ENCODE measurements at places on chromosomes 16 and 17. TPM values are rescaled to one million over a fixed set of nuclear protein-coding genes. Genes with fewer than 3 reads are reported as not detected.

MYL4 gene
- not detected for total RNA-seq

CDR2L gene
- 1.2 TPM for total RNA-seq

- peaks cover 39% of the 10 kb centered on the region for H3K27me3 ChIP-seq
- no peak overlapping the region for H3K4me3 ChIP-seq
- H3K4me1 ChIP-seq, result peaks cover 6% of the 10 kb centered on the region
- no peak overlapping the region for H3K27ac ChIP-seq
These were observed 96.0 kb downstream of the NXN start for GRCh38 chr17:883586-883962.

GRCh38 chr16:4606354-4606753, 8.3 kb downstream of the UBALD1 start:
- H3K27me3 ChIP-seq, result no peaks in the 10 kb centered on the region
- no peaks in the 10 kb centered on the region for H3K4me1 ChIP-seq
- DNase-seq, result no peak
- H3K4me3 ChIP-seq, result no peak overlapping the region

BICDL2 gene
- total RNA-seq, result 0.56 TPM

DNA sequence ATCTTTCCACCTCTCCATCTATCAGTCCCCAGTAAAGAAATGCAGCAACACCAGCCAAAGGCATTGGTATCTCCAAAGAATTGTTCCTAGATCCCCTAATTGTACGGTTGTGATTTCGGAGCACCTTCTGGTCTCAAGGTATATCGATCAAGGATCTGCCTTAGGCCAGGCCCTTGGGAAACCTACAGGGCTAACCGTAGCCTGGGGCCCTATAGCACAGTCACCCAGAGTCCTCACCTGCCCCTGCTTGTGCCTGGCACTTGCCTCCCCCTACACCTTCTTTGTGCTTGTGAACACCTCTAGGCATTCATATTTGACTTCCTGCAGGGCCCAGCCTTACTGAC, 16.8 kb upstream of the AURKB start:
- H3K4me1 ChIP-seq, result peaks cover 42% of the 10 kb centered on the region
- H3K27me3 ChIP-seq, result peaks cover 19% of the 10 kb centered on the region
- peak overlapping the region; percentile 44 for H3K4me3 ChIP-seq
- peaks cover 34% of the 10 kb centered on the region for H3K36me3 ChIP-seq

- peak overlapping the region; percentile 76 for H3K27ac ChIP-seq
- no peak for DNase-seq
- H3K36me3 ChIP-seq, result peaks cover 73% of the 10 kb centered on the region
- peaks cover 65% of the 10 kb centered on the region for H3K4me1 ChIP-seq
These were observed 22.9 kb downstream of the PRCD start for GRCh38 chr17:76562734-76563148.

DNA sequence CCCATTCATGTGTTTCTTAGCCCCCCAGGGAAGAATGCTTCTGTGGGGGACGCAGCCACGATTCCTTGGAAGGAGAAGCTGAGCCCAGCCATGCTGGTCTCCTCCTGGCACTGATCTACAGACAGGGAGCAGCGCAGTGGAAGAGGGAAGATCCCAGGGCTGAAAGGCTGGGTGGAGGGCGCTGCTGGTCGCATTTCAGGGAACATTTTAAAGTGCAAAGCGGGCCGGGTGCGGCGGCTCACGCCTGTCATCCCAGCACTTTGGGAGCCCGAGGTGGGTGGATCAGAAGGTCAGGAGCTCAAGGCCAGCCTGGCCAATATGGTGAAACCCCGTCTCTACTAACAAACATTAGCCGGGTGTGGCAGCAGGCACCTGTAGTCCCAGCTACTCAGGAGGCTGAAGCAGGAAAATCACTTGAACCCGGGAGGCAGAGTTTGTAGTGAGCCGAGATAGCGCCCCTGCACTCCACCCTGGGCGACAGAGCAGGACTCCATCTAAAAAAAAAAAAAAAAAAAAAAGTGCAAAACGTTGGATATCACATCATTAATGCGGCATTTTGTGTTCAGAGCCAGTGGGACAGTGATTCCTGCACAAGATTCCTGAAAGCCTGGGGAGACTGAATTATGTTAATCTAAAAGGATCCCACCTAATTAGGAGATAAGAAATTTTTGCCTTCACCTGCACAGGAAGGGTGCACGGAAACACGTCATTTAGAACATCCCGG, 558 bp upstream of the CHMP6 start:
- peak overlapping the region; percentile 77 for H3K27ac ChIP-seq
- no peaks in the 10 kb centered on the region for H3K36me3 ChIP-seq
- H3K4me3 ChIP-seq, result peak overlapping the region; percentile 70
- H3K27me3 ChIP-seq, result peaks cover 5% of the 10 kb centered on the region
- no peak for DNase-seq
- H3K4me1 ChIP-seq, result peaks cover 17% of the 10 kb centered on the region

DNA sequence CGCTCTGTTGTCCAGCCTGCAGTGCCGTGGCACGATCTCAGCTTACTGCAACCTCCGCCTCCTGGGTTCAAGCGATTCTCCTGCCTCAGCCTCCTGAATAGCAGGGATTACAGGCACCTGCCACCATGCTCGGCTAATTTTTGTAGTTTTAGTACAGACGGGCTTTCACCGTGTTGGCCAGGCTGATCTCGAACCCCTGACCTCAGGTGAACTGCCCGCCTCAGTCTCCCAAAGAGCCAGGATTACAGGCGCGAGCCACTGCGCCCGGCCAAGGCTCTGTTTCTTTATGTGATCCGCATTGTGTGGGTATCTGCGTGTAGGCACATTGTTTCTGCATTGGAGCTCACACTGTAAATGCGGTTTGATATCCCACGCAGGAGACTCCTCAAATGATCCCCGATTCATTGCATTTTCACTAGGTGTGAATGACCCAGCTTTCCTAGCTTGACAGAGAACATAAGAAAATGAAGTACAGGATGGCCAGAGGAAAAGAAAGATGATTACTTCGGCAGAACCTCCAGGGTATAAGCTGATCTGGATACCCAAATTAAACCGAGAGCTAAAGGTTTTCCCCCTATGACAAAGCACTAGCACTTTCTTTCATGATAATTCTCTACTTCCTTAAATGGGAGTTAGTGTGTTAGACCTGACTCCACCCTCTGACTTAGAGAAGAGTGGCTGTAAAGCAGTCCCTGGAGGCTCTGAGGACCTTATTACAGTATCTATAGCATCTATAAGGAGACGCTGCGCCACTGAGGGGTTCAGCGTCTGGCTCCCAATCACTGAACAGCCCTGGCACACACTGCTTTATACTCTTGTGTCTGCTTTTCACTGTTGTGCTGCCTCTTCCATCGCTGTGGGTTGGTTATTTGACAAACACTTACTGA, 17.3 kb downstream of the COTL1 start:
- peak overlapping the region; percentile 99 for H3K27ac ChIP-seq
- no peaks in the 10 kb centered on the region for H3K27me3 ChIP-seq
- no peak for DNase-seq
- peaks cover 54% of the 10 kb centered on the region for H3K36me3 ChIP-seq
- peak overlapping the region; percentile 83 for H3K4me3 ChIP-seq

CDH5 gene
- total RNA-seq, result not detected

DNA sequence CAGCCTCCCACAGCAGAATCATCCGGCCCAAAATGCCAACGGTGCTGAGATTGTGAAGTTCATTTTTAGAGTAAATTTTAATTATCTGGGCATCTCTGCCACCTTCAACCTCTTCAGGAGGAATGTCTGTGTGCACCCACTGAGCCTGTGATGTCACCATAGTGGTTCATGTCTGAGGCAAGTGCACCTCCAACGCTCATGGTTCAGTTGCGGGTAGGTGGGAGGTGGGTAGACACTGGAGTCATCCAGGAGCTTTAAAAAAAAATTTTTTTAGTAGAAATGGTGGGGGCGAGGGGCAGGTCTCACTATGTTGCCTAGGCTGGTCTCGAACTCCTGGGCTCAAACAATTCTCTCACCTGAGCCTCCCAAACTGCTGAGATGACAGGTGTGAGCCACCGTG, 1.9 kb downstream of the FLYWCH1 start:
- H3K36me3 ChIP-seq, result peaks cover 3% of the 10 kb centered on the region
- H3K27me3 ChIP-seq, result no peaks in the 10 kb centered on the region
- no peak for DNase-seq
- peak overlapping the region; percentile 89 for H3K4me3 ChIP-seq
- H3K4me1 ChIP-seq, result peaks cover 17% of the 10 kb centered on the region
- H3K27ac ChIP-seq, result no peak overlapping the region

NRN1L gene
- not detected for total RNA-seq

DNA sequence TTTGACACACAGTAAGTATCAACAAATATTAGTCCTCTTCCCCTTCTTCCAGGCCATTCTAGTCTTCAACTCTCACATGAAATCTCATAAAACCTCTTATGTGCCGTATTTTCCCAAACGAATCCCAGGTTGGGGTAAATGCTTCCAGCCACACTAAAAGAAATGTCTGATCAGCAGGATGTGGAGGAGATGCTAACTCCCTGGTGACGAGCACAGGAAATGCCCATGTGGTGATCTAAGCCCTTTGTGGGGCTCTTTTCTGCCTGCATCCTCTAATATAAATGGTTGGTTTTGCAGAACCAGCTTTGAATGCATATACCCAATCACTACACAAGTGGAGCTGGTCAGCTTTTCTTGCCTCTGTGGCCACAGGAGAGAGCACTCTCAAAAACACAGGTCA, 498.2 kb upstream of the ERCC4 start:
- H3K27me3 ChIP-seq, result peaks cover 7% of the 10 kb centered on the region
- H3K4me1 ChIP-seq, result no peaks in the 10 kb centered on the region
- H3K36me3 ChIP-seq, result no peaks in the 10 kb centered on the region
- no peak overlapping the region for H3K27ac ChIP-seq
- no peak overlapping the region for H3K4me3 ChIP-seq

DNA sequence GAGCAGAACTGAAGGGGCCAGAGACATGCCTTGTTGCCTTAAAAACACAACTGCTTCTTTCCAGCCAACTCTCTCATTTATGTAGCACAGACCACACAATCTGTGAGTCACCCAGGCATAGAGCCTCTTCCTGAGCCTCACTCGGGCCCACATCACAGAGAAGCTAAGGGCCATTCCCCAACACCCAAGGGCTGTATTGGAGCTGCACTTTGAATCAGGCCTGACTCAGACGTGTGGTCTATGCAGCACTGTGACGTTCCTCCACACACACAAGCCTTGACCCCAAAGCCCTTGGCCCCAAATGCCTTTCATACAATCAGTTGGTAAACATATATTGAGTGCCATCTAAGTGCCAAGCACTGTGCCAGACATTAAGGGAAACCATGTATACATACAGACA, 308.9 kb upstream of the DYNLRB2 start:
- no peaks in the 10 kb centered on the region for H3K27me3 ChIP-seq
- no peak overlapping the region for H3K27ac ChIP-seq
- no peaks in the 10 kb centered on the region for H3K36me3 ChIP-seq
- peak; percentile 1 for DNase-seq
- H3K4me3 ChIP-seq, result no peak overlapping the region

GRCh38 chr17:11244776-11245175, 3.8 kb downstream of the SHISA6 start:
- no peak for DNase-seq

- no peaks in the 10 kb centered on the region for H3K36me3 ChIP-seq
- H3K27ac ChIP-seq, result no peak overlapping the region
- no peak for DNase-seq
- no peaks in the 10 kb centered on the region for H3K27me3 ChIP-seq
- no peak overlapping the region for H3K4me3 ChIP-seq
These were observed 14.3 kb downstream of the CMTM4 start for GRCh38 chr16:66682271-66682670.

- DNase-seq, result no peak
- peaks cover 17% of the 10 kb centered on the region for H3K27me3 ChIP-seq
- H3K27ac ChIP-seq, result no peak overlapping the region
- no peak overlapping the region for H3K4me3 ChIP-seq
- H3K36me3 ChIP-seq, result no peaks in the 10 kb centered on the region
These were observed 6.1 kb downstream of the CA7 start for GRCh38 chr16:66850115-66850815.

DNA sequence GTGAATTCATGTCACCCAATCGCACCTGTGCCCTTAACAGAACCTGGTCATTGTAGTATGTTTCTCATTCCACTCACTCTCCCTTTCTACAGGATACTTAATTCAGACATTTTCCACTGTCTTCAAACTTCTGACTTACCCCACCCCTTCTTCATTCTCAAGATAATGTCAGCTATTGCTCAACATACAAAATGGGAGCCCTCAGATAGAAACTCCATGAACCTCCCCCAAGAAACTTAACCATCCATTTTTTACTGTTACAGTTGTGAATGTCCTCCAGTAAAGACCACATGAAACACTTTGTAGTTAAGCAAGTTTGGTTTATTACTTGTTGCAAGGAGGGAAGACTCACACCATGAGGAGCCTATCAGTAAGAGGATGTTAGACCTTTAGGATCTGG, 22.1 kb upstream of the ARHGAP17 start:
- H3K27me3 ChIP-seq, result no peaks in the 10 kb centered on the region
- no peak overlapping the region for H3K4me3 ChIP-seq
- no peak overlapping the region for H3K27ac ChIP-seq
- H3K36me3 ChIP-seq, result peaks cover 3% of the 10 kb centered on the region

GRCh38 chr16:19133600-19133999, 19.8 kb downstream of the ITPRIPL2 start:
- no peak for DNase-seq
- peaks cover 6% of the 10 kb centered on the region for H3K27me3 ChIP-seq

- no peak overlapping the region for H3K4me3 ChIP-seq
- no peaks in the 10 kb centered on the region for H3K36me3 ChIP-seq
- H3K4me1 ChIP-seq, result peaks cover 6% of the 10 kb centered on the region
- no peak overlapping the region for H3K27ac ChIP-seq
- H3K27me3 ChIP-seq, result no peaks in the 10 kb centered on the region
- peak; percentile 35 for DNase-seq
These were observed 243.2 kb upstream of the GSE1 start for GRCh38 chr16:85369741-85370528.

- no peak for DNase-seq
- H3K27ac ChIP-seq, result peak overlapping the region; percentile 51
- peaks cover 90% of the 10 kb centered on the region for H3K4me1 ChIP-seq
- peaks cover 57% of the 10 kb centered on the region for H3K36me3 ChIP-seq
- H3K4me3 ChIP-seq, result peak overlapping the region; percentile 0
These were observed 16.1 kb downstream of the LASP1 start for GRCh38 chr17:38885728-38886642.

GRCh38 chr16:85129876-85130704, 17.8 kb upstream of the CIBAR2 start:
- H3K36me3 ChIP-seq, result no peaks in the 10 kb centered on the region
- no peak overlapping the region for H3K27ac ChIP-seq
- no peak for DNase-seq
- H3K4me3 ChIP-seq, result no peak overlapping the region
- H3K4me1 ChIP-seq, result peaks cover 11% of the 10 kb centered on the region

UNC45B gene
- total RNA-seq, result 0.10 TPM

GRCh38 chr17:58786586-58787295, 31.1 kb downstream of the PPM1E start:
- H3K4me1 ChIP-seq, result peaks cover 14% of the 10 kb centered on the region
- no peak overlapping the region for H3K4me3 ChIP-seq
- no peak overlapping the region for H3K27ac ChIP-seq
- H3K36me3 ChIP-seq, result no peaks in the 10 kb centered on the region
- DNase-seq, result no peak
